Activated T-cell treated with anti-CD3 and anti-CD28 coated beads for 24 hours (primary cell): ENCODE measurements at places on chromosomes 3 and 15.

- DNase-seq: no peak
Measured at GRCh38 chr3:162353414-162353813, 856.8 kb downstream of the OTOL1 start.

GRCh38 chr3:27349832-27350231 is 19.4 kb downstream of the NEK10 start:
- no peak for DNase-seq

DNA sequence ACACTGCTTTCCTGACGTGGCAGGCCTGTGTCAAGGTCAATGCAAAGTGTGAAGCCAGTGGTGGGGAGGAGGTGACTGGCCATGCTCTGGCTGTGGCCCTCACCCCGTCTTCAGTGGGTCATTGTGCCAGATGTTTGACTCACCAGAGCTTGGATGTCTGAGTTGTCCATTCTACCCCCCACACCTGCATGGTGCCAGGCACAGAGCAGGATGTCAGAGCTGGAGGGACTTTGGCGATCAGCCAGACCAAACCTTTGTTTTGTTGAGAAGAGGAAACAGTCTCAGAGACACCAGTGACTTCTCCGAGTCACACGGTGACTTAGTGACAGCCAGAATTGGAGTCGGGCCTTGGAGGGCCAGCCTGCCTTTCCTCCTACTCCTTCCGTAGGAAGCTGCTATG is 49.5 kb downstream of the SMAD6 start:
- no peak for DNase-seq

- no peak for DNase-seq
Measured at GRCh38 chr3:160665784-160666526, 11.0 kb upstream of the ARL14 start.

DNA sequence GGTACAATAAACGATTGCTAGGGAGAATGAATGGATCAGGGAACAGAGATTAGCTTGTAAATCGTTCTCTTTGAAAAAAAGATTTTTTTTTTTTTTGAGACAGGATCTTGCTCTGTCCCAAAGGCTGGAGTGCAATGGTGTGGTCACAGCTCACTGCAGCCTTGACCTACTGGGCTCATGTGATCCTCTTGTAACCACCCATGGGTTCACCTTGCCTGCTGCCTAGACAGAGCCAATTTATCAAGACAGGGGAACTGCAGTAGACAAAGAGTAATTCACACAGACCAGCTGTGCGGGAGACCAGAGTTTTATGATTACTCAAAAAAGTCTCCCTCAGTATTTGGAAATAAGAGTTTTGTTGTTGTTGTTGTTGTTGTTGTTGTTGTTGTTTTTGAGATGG is 39.6 kb downstream of the METTL6 start:
- DNase-seq: no peak

DNA sequence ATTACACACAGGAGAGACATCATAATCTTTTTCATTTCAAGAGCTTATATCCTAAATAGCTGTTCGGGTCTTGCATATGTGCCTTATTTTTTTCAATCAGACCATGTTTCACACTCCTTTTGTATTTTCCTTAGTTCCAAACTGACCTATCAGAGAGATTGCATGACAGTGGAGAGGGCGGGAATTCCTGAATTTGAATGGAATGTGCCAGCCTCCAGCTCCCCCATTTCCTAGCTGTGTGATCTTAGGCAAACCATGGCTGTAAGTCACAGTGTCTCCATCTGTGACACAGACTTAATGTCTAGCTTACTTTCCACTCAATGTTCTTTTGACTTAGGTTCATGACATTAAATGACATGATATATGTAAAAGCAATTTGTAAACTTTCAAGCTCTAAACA is 62.0 kb upstream of the CSTA start:
- DNase-seq: no peak

DNA sequence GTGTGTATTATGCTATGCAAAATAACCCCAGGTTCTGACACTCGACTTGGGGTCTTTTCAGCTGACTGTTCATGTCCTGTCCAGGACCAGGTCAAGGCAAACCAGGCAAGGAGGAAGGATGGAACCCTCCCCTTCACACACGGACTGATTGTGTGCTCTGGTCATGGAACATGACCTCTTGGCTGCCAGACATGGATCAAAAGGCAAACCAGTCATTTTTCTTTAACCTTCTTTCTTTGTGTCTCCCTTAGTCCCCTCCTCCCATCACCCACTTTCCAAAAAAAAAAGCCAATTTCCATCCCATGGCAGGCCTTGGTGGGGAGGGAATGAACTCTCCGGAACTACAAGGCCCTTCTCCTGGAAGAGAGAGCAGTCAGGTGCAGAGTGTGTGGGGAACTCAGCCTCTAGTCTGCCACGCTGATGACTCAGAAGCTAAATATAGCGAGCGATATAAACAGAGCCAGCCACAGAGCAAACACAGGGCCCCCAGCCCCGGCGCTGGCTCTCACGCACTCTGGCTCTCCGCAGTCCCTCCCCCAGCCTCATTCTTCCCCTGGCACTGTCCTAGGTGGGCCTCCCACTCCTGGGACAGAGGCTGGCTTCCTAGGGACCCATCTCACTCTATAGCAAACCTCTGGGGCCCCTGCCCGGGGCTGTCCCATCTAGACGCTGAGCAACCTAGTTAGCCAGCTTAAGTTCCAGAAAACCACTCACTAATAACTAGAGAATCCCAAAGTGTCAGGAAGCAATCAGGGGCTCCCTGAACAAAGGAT is 10.0 kb downstream of the BMF start:
- peak; percentile 77 for DNase-seq

GRCh38 chr3:147397155-147397874 is 9.0 kb downstream of the ZIC4 start:
- no peak for DNase-seq

GRCh38 chr15:93088200-93088980 is 621 bp downstream of the RGMA start:
- no peak for DNase-seq

- no peak for DNase-seq
Measured at GRCh38 chr3:187183210-187183862, 13.9 kb upstream of the RTP1 start.
